Stimulated activated CD4-positive, alpha-beta T cell treated with anti-CD3 and anti-CD28 coated beads, Interleukin-12 subunit alpha, Interleukin-12 subunit beta, amount 100 ng/mL, for 24 hours (primary cell): ENCODE measurements at places on chromosomes 12 and 14.
A peak's percentile ranks its signal among the peaks of the same experiment; 100 is the strongest.

GRCh38 chr12:31749024-31749704, 20.3 kb upstream of the AMN1 start:
- peak; percentile 46 for DNase-seq

GRCh38 chr12:22256041-22256441, 78.5 kb downstream of the ST8SIA1 start:
- no peak for DNase-seq

DNA sequence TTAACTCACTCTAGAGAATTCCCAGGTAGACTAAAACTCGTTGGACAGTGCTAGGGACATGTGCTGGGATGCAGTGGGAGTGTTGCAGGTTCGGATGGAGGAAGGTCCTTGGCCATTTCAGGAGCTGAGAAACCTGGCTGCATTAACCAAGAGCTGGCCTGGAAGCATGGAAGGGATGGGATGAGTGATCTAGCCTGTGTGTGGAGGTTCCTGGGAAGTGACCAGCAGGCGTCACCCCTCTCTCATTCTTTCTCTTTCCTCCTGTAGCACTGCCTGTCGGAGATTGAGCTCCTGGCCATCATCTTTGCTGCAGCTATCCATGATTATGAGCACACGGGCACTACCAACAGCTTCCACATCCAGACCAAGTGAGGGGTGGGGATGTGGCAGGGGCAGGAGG, 15.6 kb downstream of the PPP1R1A start:
- DNase-seq: no peak

DNA sequence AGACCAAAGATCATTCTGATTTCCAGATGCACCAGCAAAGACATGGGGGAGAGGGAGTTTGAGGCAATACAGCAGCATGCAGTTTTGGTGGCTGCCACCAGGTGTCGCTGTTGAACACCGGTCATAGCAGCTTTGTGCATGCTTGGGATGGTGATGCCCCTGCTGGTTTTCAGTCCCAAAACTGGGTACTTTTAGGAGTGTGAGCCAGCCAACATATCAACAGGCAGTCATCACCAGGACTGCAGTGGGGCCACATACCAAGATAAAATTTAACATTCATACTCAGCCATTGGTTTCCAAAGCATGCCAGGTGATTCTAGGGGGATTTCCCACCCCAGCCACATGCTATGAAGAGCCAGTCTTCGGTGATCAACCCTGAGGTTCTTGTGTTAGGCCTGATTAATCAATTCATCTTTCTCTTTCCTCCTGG, 64.2 kb downstream of the PHETA1 start:
- peak; percentile 43 for DNase-seq

GRCh38 chr12:96101806-96102205, 66.4 kb upstream of the LTA4H start:
- DNase-seq: no peak

- no peak for DNase-seq
Observed at GRCh38 chr12:116990971-116991966, 80.5 kb downstream of the FBXW8 start.

GRCh38 chr12:42944516-42944915, 355.0 kb upstream of the PRICKLE1 start:
- DNase-seq: no peak

- no peak for DNase-seq
Observed at GRCh38 chr14:61752626-61753025, 9.6 kb upstream of the SNAPC1 start.

DNA sequence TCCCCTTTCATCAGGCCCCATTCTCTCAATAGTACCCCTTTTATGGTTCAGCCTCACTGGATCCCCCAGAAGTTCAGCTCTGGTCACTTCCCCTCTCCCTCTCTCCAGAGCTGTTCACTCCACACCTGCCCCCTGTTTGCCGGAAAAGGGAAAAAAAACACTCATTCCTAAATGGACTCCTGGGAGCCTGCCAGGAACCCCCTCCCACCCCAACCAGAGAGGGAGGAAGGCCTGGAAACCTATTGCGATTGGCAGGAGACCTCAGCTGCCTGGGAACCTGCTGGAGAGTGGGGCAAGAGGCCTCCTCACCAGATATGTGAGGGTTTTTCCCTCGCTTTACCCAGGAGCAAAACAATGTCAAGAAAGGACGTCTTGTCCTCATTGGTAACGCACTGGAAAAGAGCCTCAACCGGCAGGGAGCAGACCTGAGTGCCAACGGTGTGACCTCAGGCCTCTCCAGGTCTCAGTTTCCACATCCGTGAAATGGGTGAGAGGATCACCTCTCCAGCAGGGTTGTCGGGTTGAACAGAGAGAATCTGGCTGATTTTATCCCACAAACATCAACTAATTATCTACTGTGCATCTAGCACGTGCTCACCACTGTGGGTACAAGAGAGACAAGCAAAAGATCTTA, 4.6 kb downstream of the DTX1 start:
- DNase-seq: no peak

- no peak for DNase-seq
Observed at GRCh38 chr14:68638141-68638999, 154.5 kb downstream of the ZFP36L1 start.

DNA sequence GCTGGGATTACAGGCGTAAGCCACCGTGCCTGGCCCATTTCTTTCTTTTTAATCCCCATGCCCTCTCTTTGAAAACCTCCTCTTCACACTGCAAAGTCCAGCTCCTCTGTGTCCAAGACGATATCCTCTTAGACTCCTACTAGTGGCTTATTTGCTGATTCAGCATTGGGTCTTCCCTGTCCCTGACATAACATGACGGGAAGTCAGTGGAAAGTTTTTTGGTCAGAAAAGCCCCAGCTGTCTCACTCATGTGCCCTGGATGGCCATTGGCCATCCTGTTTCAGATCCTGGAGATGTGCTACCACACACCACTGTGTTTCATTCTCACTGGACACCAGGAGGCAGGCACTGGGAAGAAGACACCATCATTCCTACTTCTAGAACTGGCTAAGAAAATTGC, 102.6 kb upstream of the MED13L start:
- DNase-seq: no peak

GRCh38 chr12:80291108-80291754, 152.8 kb upstream of the PTPRQ start:
- DNase-seq: no peak

DNA sequence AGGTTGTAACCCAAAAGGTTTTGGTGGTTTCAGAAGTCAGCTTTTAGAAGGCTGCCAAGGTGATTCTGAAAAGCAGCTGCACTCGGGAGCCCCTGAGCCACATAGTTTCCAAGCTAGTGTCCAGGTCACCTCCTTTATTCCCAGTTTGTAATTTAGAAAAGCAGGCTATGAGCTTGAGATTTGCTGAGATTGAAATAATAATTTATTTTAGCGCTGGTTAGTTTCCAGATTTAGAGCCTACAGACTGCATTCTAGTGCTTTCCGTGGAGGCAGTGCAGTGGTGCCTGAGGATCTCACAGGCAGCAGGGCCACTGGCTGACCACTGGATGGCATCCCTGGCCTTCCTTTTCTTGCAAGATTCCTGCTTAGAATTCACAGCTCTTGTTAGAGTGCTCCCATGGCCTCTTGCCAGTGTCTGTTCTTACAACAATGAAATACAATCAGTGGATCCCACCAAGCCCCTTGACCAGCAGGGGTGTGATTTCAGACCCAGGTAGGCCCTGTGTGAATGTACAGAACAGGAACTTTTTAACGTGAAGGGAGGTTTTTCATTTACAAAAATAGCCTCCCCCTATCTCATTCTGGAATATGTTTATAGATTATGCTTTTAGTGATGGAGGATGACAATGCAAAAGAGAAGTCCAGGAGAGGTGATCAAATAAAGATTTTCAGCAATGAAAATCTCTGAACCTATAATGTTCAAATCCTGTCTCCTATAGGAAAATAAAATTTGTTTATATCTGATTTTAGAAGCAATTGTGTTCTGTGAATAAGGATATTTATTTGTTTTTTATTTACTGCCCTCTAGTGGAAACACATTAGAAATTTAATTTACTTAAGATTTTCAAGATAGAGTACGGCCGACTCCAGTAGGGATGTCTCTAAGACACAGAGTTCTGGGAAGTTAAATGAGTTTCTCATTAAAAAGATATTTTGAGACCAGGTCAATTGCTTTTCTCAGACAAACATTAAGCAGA, 362.1 kb upstream of the STXBP6 start:
- DNase-seq: no peak

- no peak for DNase-seq
Observed at GRCh38 chr12:122875590-122876220, 20.2 kb downstream of the VPS37B start.

DNA sequence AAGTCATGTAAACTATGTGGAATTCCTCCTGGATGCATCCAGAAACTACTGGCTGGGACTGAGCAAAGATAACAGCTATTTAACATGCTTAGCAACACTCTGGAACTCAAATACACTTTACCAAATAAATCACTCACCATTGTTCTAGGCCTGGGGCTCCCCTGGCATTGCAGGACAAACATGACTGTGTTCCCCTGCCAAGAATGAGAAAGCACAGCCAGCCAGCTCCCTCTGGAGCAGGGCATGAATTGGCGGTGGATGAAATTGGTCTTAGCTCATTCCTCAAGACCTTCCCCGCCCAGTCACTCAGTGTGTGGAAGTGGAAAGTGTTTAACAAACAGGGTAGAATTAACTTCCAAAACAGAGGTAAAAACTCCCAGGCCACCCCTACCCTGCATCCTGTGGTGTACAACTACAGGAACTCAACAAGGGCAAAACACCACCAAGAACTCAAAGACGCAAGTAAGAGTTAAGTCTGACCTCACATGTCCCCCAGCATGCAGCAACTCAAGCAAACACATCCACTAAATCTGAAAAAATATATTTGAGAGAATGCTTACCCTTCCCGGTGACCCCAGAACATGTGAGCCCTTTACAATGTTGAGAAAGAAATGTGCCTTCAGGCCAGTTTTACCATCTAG, 58.4 kb upstream of the BDKRB2 start:
- DNase-seq: no peak

DNA sequence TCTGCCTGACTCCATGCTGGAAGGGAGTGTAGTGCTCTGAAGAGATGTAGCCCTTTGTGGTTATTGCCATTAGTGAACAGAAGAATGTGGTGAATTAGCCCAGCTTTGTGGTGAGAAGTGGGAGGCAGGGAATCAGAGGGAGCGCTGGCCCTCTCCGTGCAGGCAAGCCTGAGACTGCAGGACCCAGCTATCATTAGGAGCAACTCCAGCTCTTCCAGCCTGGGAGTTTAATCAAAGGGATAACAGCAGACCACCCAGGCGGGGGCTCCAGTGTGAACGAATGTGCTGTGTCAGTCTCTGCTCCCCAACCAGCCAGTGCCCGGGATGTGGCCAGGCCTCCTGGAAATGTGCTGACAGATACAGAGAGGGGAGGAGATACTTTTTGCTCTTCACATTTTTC, 142.7 kb downstream of the TTLL5 start:
- DNase-seq: no peak
